ENCODE measurements at places on chromosomes 3 and 15.

DNA sequence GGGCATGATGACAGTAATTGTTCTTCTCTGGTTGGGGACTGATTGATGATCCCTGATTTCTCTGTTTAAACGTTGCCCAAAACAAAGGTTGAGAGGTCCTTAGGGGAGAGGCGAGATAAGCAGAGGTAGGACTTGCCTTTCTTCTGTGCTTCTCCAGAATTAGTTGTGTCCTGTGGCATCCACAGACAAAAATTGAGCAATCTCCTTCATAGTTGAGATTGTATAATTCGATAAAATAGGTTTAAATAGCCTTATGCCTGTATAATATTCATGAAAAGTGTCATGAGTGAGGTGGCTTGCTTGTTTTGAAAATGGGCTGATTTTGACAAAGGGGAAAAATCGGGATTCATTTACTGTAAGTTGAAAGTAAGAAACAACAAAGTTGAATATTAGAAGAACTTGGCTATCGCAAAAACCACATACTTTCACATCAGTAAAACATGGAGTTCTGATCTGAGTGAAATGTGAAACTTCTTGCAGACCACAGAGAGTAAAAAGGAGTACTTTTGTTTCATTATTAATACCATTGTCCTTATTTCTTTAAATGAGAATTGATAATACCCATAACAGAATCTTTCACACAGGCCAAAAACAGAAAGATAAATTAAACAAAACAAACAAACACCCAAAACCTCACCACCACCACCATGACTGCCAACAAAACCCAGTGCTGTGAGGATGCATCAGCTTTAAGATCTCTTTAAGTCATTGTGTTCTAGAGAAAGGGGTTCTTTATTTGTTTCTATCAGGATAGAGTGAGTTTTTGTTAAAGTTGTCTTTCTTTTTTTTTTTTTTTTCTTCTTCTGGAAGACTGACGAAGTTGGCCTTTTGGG lies 155.7 kb downstream of the LPP start:
- no peak for DNase-seq

GRCh38 chr3:65246561-65246960 lies 558.8 kb upstream of the ADAMTS9 start:
- no peak for DNase-seq

GRCh38 chr15:68374168-68374745 lies 57.7 kb downstream of the ITGA11 start:
- no peak for DNase-seq

- peak; percentile 92 for DNase-seq
These were observed at the start of gene COPS2 for GRCh38 chr15:49155110-49155833. Gene COPS2 (minus strand): TSS chr15:49155599. CDS start chr15:49155578, 21 bp downstream.

DNA sequence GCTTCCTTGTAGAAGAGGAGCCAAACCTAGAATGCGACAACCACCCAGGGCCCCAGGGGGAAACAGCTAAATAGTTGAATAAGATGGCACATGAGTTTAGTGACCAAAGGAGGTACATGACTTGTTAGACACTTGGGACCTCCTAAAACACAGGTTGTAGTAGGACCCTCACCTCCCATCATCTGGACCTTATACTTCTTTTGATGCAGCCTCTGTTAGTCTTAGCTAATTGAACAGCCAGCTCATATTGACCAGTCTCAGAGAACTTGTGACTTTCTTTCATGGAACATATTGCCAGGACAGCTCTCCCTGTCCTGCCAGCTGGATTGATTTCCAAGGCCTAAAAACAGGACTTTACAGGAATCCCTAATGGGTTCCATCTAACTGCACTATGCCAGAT lies 45.0 kb downstream of the SPSB4 start:
- no peak for DNase-seq

- no peak for DNase-seq
These were observed 2.7 kb downstream of the ADAMTS7 start for GRCh38 chr15:78808550-78808949.

GRCh38 chr3:42088803-42089530 lies 2.2 kb upstream of the TRAK1 start:
- no peak for DNase-seq

GRCh38 chr3:170564664-170565063 lies 21.2 kb downstream of the SLC7A14 start:
- no peak for DNase-seq

- no peak for DNase-seq
These were observed 258.9 kb downstream of the ABHD5 start for GRCh38 chr3:43949594-43949993.

DNA sequence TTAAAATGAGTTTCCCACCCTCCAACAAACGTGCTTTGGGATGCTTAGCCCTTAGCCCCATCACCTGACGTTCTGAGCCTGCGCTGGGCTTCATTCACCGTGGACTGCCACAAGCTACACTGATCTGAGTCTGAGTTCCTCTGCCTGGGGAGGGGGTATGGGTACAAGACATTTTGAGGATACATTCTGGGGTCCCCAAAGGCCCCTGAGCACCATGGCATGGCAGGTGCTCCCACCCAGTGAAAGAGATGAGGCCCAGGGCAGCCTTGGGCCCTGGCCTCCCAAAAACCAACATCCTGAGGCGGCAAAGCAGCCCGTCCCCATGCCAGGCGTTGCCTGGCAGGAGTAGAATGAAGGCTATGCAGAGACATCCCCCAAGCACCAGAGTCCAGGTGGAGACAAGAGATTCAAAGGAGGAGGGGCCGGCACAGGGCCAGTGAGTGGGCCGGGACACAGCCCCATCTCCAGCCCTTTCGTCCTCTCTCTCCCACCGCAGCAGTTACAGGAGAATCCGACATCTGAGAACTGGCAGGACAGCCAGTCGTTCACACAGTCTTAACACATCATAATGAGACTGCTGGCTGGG lies 74.5 kb downstream of the VGLL4 start:
- no peak for DNase-seq

- DNase-seq, result no peak
These were observed 16.5 kb downstream of the MYH15 start for GRCh38 chr3:108493862-108494261.

DNA sequence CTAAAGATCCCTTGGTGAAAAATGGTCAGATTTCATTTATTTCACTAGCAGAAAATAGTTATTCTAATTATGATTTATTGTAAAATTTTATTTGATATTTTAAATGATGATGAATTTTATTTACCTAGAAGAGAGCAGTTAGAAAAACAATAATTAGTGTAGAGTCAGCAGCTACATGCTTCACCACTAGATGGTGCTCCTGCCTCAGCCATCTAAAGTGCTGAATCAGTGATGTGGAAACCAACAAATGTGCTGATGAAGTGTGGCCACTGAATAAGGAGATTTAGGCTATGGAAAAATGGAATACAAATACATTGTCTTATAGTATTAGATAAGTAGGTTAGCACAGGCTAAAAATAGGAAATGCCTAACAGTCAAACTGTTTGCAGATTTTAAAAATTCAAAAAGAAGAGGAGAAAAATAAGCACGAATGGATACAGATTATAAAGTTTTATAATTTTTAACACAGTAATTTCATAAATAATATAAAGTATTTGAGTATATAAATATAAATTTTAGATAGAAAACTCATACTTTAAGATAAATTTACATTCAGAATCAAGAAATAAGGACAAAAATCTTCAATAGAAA lies 109.8 kb downstream of the PPP2R3A start:
- DNase-seq, result peak; percentile 53

DNA sequence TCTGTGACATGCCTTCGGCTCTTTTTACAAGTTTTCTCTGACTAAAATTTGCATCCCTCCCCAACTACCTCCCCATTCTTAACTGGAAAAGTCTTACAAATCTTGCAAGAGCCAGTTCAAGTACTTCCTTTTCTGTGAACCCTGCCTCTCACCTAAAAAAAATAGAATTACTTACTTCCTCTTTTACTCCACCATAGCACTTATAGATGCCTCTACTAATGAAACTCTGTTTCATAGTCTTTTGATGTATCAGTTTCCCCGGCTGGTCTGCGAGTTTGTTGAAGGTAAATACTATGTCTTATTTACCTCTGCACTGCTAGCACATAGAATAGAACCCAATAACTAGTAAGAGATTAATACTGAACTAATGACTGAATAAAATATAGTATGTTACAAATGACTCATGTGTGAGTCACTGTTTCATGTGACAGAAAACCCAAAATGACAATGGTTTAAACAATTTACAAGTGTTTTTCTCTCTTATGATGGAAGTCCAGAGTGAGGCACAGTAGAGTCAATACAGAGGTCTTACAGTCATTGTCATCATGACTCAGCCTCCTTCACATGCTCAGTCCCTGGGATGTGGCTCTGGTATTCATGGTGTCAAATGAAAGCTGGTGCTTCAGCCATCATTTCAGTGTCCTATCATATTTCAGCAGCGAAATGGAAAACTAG lies 393.5 kb downstream of the RSL24D1 start:
- DNase-seq, result no peak
